ENCODE measurements at places on chromosomes 1 and 21.

GRCh38 chr1:47024141-47024801, 802 bp downstream of the CYP4X1 start:
- no peak for DNase-seq

GRCh38 chr1:18957532-18958300, 1.2 kb upstream of the IFFO2 start:
- DNase-seq: no peak

DNA sequence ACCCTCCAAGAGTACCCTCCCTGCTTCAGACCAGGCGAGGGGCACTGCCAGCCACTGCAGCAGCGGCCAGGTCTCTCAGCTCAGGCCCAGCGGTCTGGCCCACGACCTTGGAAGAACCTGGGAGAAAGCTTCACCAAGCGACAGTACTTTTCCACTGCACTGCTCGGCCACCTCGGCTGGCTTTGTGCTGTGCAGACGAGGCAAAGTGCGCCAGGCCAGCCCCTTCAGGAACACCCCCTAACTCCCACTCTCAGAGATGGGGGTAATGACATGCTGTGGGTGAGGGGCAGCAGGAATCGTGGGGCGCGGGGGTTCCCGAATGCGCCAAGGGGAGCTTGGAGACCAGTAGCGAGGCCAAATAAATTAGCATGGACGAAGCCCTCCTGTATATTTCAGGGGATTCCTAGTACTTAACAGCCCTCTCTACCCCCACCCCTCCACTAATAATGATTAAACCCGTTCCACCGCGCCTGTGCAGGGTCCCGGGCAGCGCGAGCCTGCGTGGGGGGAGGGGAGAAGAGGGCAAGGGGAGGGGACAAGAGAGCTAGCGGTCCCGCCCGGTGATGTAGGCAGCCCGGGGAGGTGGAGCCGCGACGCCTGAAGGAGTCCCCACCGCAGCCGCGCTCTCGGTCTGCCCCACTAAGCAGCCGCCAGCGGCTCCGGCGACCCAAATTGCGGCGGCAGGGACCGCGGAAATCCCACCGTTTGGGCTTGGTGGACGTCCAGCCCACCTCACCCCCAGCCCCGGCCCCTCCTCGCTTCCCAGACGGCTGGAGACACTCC, at the start of gene FAM43B:
Gene FAM43B (plus strand): TSS at position 629 of the 783 bp plus-strand sequence. CDS start 401 bp downstream, outside the sequence.
- peak; percentile 43 for DNase-seq

- peak; percentile 92 for DNase-seq
Observed at GRCh38 chr1:27122652-27123051, 32.3 kb downstream of the SLC9A1 start.

DNA sequence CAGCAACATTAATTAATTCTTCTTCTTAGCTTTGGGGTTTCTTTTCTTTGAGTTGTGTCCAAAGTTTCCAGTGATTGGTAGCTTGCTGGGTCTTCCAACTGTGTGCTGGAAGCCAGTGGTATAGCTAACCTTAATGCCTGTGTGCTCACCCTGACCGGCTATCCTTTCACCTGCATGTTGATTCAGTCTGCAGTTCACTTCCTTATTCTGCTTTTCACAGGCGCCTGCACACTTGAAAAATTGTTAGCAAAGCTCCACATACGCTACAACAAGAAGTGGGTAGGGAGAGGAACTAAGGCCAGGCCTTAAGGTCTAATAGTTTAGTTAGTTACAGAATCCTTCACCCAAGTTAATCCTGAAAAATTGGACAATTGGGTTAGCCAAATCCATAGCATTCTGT, 35.7 kb downstream of the NCF2 start:
- no peak for DNase-seq

DNA sequence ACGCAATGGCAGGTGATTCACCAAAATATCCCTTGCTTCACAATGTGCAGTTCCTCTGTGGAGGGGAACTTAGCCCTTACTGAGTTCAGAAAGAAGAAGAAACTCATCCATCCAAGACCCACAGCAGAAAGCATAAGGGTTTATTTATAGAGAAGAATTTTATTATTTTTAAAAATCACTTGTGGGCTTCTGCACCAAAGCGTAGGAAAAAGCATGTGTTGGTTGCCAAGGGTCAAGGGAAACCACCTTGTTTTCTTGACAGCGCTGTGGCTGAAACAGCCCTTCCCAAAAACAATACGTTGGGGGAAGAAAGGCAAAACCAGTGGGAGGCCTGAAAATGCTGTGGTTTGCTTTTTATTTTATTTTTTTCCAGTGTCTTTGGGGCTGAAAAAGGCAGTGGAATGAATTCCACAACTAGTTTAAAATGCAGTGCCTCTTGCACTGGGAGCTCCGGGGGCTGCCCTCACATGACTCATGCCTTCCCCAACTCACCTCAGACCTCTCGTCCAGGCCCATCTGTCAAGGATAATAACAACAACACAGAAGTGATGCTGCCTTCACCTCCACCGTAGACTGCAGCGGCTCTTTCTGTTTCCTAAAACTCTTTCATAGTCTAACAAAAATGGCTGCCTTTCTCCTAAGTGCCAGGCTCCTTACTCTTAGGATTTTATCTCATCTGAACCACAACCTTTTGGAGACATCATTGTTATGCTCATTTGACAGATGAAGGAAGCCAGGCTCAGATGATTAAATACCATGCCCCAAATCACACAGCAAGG, 224.2 kb upstream of the JUN start:
- peak; percentile 30 for DNase-seq

DNA sequence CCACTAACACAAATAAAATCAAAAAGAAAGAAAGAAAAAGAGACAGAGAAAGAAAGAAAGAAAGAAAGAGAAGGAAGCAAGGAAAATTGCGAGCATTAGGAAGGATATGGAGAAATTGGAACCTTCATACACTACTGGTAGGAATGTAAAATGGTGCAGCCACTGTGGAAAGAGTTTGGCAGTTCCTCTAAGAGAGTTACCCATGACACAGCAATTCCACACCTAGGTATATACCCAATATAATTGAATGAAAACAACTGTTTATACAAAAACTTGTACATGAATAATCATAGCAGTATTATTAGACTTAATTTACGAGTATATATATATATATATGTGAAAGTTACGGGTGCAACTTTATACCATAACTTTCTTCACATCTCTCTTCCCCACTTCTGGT, 4.1 kb upstream of the LYPD8 start:
- no peak for DNase-seq

- DNase-seq: peak; percentile 34
Observed at GRCh38 chr1:19067182-19067911, 110.9 kb upstream of the IFFO2 start.

DNA sequence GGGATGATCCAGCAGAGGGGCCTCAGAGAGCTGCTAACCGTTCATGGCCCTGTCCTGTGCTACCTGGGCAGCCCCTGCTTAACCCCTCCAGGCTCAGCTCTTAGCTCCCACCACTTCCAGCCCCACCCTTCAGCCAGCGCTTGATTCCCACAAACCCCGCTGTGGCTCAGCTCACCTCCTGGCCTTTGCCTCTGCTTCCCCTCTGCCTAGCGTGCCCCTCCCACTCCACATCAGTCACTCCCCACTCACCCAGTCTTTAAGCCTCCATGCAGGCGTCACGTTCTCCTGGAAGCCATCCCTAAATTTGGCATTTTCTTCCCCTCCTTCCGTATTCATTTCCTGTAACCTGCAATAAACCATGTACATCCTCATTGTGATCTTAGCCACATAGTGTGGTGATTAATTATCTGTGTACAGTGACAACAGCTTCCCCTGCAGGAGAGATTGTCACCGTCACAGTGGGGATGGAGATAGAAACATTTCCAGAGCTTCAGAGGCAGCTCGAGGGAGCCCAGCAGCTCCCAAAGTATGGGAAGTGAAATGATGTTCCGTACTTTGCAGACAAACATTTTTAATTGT, 65.5 kb downstream of the EPHB2 start:
- peak; percentile 26 for DNase-seq

DNA sequence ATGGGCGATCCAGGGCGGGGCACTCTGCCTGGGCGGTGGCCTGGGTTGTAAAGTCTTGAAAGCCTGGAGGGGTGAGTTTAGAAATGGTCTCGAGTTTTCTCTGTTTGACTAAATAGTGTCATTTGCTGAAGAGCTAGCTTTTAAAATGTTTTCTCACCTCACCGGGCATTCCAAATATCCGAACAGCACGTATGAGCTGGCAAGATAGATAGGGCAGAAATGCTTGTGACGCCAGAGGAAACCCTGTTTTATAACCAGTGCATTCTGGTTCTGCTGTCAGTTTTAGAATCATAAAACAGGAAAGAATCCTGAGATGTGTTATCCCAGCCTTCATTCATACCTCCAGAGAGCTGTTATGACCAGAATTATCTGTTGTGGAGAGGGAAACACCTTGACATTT, 725 bp downstream of the RTCA start:
- DNase-seq: no peak

GRCh38 chr1:174797398-174797797, 202.3 kb upstream of the CACYBP start:
- no peak for DNase-seq

- DNase-seq: peak; percentile 23
Observed at GRCh38 chr1:244801246-244801645, 34.2 kb upstream of the COX20 start.

GRCh38 chr21:20661745-20662422, 336.3 kb upstream of the NCAM2 start:
- no peak for DNase-seq

- DNase-seq: peak; percentile 19
Observed at GRCh38 chr1:48203287-48203900, 19.1 kb upstream of the SLC5A9 start.

DNA sequence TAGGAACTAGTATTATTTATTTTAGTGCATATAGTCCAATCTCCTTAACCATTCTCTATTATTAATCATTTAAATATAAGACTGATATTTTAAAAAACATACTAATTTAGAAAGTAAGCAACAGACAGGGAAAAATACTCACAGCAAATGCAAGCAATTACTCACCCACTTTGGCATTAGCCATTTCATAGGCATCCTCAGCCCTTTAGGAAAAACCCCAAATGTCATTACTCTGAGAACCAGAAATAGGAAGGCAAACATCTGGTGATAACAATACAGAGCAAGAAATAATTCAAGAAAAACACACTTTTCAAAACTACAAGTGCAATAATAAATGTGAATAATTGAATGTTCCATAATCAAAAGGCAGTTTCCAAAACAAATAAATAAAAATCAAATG, 545.1 kb downstream of the PLPP3 start:
- peak; percentile 75 for DNase-seq

GRCh38 chr1:165289556-165289955, 67.0 kb downstream of the LMX1A start:
- DNase-seq: no peak

DNA sequence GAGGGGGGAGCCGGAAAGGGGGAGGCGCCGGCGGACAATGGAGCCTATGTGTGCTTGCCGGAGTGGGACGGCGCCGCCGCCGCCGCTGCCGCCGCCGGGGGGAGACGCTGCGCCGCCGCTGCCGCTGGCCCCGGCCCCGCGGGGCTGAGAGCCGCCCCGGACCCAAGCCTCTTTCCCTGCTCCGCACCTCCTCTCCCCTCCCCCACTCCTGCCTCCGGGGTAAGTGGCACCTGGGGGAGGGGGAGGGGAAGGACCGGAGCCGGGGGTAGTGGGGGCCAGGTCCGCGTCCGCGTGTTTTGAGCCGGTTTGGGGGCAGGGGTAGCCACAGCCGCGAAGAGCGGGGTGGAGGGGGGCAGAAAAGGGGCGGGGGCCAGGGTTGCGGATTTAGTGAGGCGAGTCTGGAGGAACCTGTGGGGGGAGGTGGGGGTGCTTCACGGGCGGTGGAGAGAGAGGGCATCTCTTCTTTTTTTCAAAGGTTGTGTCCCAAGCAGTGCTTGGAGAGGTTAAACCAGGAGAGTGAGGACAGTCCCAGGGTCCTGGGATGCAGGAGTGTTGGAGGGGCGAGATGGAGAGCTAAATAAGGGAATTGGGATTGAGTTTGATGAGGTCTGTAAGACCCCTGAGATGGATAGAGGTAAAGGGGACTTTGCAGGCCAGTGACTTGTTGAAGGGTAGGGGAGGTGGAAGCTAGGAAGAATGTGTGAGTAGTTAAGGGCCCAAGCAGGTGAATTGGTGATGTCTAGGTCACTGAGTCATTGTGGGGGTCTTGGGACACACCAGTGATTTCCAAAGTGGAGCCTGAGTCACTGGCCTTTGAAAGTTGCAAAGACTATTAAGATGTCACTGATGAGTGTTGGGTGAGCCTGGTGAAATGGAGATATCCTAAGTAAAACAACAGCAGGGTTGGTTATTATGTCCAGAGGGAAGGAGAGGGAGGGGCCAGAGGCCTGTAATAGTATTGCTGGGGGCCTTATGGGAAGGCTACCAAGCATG, 59.1 kb downstream of the BCL9 start:
- peak; percentile 46 for DNase-seq

DNA sequence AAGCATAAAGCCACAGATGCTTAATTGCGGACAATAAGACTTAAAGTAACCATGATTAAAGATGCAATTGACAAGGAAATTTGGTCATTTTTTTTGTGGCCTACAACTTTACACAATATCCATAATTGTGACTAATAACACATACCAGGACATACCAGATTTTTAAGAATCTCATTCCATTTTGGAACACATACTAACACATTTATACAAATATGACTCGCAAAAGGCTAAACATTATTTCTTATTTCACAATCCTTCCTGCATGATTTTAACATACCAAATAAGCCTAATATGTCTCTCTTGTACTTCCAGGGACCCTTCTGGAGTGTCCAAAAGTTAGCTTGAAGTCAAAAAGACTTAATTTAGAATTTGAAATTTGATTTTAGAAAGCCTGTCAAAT, 48.8 kb downstream of the DR1 start:
- DNase-seq: peak; percentile 46

- no peak for DNase-seq
Observed at GRCh38 chr1:200486634-200487033, 76.8 kb upstream of the ZNF281 start.

DNA sequence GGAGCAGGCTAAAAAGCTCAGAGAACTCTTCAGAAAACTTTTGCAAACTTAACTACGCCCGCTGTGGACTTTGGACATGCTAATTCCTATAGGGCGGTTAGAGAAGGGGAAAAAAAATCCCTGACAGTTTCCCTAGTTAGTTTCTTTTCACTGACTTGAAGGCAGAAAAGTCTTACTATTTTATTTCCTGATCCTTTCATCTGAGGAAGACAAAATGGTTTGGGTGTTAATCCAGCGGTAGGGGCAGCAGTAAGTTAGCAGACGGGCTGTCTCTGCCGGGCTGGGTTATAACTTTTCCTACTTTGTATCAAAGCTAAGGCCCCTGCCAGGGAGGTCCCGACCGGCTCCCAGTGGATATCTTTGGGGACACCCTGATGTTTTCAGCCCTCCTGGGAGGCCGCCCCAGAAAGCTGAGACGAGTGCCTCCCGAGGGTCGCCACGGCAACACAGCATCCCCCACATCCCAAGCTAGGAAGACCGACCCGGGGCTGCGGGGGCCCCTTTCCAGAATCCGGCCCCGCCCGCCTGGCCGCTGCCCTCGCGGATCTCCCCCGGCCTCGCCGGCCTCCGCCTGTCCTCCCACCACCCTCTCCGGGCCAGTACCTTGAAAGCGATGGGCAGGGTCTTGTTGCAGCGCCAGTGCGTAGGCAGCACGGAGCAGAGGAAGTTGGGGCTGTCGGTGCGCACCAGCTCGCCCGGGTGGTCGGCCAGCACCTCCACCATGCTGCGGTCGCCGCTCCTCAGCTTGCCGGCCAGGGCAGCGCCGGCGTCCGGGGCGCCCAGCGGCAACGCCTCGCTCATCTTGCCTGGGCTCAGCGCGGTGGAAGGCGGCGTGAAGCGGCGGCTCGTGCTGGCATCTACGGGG, 162.6 kb downstream of the RUNX1 start:
- DNase-seq: no peak
